BE2C (cell line): ENCODE measurements at places on chromosomes 1 and 21.

- no peak for DNase-seq
Measured at GRCh38 chr1:113784104-113784779, 25.0 kb upstream of the PHTF1 start.

- no peak for DNase-seq
Measured at GRCh38 chr1:246095443-246095842, 411.6 kb downstream of the SMYD3 start.

DNA sequence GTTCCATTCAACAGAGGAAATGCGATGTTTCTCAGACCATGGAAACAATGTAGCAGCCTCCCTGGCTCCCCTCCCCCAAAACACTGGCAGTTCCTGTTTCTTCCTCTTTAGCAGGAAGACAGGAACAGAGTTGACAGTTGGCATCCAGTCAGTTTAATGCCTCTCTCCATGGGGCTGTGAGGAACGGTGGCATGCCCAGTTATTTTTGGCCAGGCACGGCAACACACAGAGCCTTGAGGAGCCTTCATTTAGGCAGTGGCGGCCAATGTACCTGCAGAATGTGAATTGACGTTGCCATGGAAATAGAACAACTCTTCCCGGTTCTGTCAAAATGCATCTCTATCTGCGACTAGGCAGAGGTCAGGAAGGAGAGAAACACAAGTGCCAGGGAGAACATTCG lies 330.6 kb downstream of the DSCAM start:
- DNase-seq, result no peak

DNA sequence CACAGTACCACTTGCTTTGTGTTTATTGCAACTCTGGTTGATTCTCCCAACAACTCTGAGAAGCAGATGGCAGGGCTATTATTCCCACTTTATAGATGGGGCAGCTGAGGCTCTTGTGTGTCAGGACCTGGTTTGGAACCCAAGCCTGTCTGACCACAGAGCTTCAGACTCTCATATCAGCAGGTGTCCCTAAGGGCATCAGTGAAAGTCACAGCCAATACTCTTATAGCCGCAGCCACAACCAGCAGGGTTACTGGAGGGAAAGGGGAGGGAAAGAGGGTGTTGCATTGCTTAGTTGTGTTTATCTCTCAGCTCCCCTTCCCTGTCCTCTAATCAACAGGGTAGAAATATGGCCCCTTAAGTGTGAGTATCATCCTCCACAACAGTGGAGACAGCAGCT lies 304.0 kb downstream of the RRAGC start:
- DNase-seq, result no peak

- DNase-seq, result no peak
Measured at GRCh38 chr1:204134103-204134502, 17.7 kb downstream of the ETNK2 start.
